Placental epithelial cell (primary cell): ENCODE measurements at places on chromosomes 2 and 18. TPM values are rescaled to one million over a fixed set of nuclear protein-coding genes. Genes with fewer than 3 reads are reported as not detected.

The RAD51AP2 gene
- not detected in 2 replicates for total RNA-seq

The HOXD12 gene
- total RNA-seq: not detected in 2 replicates

The VRK2 gene
- total RNA-seq: 33.4 and 41.5 TPM in 2 replicates

The ALPG gene
- total RNA-seq: under 0.01 TPM in 1 of 2 replicates, not detected in the other

The CNRIP1 gene
- under 0.01 TPM in 1 of 2 replicates, not detected in the other for total RNA-seq

The MOGAT1 gene
- not detected in 2 replicates for total RNA-seq

The KCNG3 gene
- not detected in 2 replicates for total RNA-seq

The RTP5 gene
- not detected in 2 replicates for total RNA-seq

The GPBAR1 gene
- total RNA-seq: 0.39 and 1.2 TPM in 2 replicates

The TFPI gene
- 81.8 and 116 TPM in 2 replicates for total RNA-seq

The NTSR2 gene
- not detected in 2 replicates for total RNA-seq

The DYNAP gene
- not detected in 2 replicates for total RNA-seq

The CCDC141 gene
- total RNA-seq: not detected in 2 replicates

The CMPK2 gene
- total RNA-seq: 0.22 TPM in 1 of 2 replicates, not detected in the other

The PPP4R1 gene
- 143 and 146 TPM in 2 replicates for total RNA-seq

The SCN1A gene
- not detected in 2 replicates for total RNA-seq

The ASXL3 gene
- total RNA-seq: 0.11 and 1.6 TPM in 2 replicates

The AQP4 gene
- total RNA-seq: not detected in 2 replicates

The SERPINB12 gene
- total RNA-seq: not detected in 2 replicates

The FHL2 gene
- total RNA-seq: 63.6 and 209 TPM in 2 replicates

The WDPCP gene
- 10.2 and 14.6 TPM in 2 replicates for total RNA-seq

The ST6GAL2 gene
- total RNA-seq: under 0.01 TPM in 2 replicates

The EML6 gene
- total RNA-seq: 0.33 and 0.79 TPM in 2 replicates

The PLA2R1 gene
- total RNA-seq: 2.1 and 2.7 TPM in 2 replicates

The ANKRD44 gene
- 7.1 and 8.1 TPM in 2 replicates for total RNA-seq

The FOXI3 gene
- not detected in 2 replicates for total RNA-seq

The TCF23 gene
- total RNA-seq: not detected in 2 replicates

The WNT6 gene
- 1.1 and 21.2 TPM in 2 replicates for total RNA-seq

The CRYGD gene
- total RNA-seq: not detected in 2 replicates

The DRC1 gene
- total RNA-seq: not detected in 2 replicates

The CYP27C1 gene
- 3.1 TPM in 2 replicates for total RNA-seq
